ENCODE measurements at places on chromosomes 3 and 15.

- no peak for DNase-seq
Observed at GRCh38 chr3:24843955-24844354, 349.3 kb upstream of the THRB start.

DNA sequence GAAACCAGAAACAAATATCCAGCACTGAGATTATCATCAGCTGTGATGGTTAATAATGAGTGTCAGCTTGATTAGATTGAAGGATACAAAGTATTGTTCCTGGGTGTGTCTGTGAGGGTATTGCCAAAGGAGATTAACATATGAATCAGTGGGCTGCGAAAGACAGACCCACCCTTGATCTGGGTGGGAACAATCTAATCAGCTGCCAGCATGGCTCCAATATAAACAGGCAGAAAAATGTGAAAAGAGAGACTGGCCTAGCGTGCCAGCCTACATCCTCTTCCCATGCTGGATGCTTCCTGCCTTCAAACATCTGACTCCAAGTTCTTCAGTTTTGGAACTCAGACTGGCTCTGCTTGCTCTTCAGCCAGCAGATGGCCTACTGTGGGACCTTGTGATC, 869.5 kb downstream of the SI start:
- no peak for DNase-seq

- DNase-seq = no peak
Observed at GRCh38 chr3:191889756-191890155, 428.8 kb downstream of the PYDC2 start.

DNA sequence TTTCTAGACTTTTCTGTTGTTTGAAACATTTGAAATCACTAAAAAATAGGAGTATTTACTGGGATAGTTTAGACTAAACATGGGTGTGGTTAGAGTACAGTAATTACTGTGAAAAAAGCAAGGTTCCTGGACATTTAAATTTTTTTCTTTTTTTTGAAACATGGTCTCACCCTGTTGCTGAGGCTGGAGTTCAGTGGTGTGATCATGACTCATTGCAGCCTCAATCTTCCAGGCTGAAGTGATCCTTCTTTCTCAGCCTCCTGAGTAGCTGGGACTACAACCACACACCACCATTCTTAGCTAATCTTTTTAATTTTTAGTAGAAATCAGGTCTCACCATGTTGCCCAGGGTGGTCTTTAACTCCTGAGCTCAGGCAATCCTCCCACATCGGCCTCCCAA, 20.4 kb upstream of the CELF6 start:
- no peak for DNase-seq

DNA sequence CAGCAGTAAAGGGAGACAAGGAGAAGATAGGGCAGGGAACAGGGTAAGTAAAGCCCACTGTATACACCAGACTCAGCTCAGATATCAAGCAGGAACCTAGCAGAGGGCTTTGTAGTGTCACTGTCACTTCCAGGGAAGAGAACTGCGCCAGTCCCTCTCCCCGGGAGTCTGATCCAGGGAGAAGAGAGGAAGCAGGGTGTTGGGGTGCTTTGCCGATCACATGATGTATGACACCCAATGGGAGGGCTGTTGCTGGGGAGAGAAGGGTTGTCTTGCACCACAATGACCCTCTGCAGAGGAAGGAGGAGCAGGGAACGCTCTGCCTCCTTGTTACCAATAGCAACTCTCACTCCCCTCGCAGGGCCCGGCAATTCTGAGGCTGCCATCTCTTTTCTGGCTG, 147.2 kb upstream of the SLC2A2 start:
- no peak for DNase-seq

- no peak for DNase-seq
Observed at GRCh38 chr3:115898656-115899410, 275.5 kb downstream of the GAP43 start.

DNA sequence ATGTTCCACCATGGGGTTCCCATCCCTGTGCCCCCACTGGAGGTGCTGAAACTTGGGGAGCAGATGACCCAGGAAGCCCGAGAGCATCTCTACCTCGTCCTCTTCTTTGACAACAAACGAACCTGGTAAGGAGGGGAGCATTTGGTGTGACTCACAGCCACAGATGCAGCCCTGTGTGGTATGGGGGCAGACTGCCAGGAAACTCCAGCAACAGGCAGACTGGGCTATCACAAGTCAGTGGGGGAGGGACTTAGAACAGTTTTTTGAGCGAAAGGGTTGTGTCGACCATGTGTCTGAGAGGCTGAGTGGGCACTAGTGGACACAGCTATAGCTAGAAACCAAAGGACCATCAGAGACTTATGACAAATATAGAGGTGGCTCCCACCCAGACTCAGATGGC, 3.4 kb upstream of the OGG1 start:
- DNase-seq = no peak

DNA sequence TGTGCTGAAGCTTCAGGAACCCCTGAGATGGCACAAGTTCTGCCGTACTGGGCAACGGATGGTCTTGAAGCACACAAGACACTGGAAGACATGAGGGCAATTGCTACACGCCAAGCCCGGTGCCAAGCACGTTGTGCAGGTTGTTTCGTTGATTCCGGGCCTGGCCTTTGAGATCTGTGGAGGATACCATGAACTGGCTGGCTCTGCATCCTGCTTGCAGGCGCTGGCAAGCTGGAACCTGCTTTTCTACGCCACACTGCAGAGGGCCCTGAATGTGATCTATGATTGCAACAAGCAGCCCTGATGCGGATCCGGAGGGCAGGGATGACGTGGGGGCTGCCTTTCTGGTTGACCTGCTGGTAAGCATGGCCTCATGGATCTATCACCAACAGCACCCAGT, 262.5 kb upstream of the ATP10A start:
- no peak for DNase-seq
